ENCODE measurements at places on chromosomes 6 and 20. TPM values are rescaled to one million over a fixed set of nuclear protein-coding genes. Genes with fewer than 3 reads are reported as not detected.

- DNase-seq: no peak
These were observed 609.4 kb upstream of the HS3ST5 start for GRCh38 chr6:114952229-114952628.

SULF2 gene
- total RNA-seq: 34.2 TPM

GRCh38 chr6:46815130-46815529, 21.9 kb downstream of the MEP1A start:
- DNase-seq: no peak

GRCh38 chr6:9620263-9620662, 794.6 kb downstream of the TFAP2A start:
- no peak for DNase-seq

GRCh38 chr20:34334654-34335407, 28.2 kb upstream of the ITCH start:
- no peak for DNase-seq

DNA sequence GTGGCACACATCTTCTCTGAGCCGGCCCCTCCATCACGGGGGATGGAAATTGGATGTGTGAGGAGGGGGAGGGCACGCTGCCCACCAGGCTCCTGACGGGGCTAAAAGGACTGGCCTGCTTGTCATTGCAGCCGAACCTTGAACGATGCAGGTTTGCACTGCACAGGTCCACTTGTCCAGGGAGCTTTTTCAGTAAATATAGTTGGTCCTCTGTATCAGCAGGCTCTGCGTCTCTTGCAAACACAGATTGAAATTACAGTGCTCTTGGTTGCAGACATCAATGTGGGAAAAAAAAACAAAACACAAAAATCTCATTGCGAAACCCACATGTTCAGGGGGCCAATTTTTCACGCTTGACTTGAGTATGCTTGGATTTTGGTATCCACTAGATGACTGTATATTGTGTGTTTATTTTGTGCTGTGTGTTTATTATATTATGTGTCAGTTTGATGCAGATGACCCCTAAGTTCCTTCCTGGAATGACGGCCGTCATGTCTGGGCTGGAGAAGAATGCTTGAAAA, 29.2 kb downstream of the ERMARD start:
- no peak for DNase-seq

- DNase-seq: peak; percentile 91
These were observed 41.8 kb downstream of the RBM38 start for GRCh38 chr20:57432862-57433491.

FAM83C gene
- not detected for total RNA-seq

DNA sequence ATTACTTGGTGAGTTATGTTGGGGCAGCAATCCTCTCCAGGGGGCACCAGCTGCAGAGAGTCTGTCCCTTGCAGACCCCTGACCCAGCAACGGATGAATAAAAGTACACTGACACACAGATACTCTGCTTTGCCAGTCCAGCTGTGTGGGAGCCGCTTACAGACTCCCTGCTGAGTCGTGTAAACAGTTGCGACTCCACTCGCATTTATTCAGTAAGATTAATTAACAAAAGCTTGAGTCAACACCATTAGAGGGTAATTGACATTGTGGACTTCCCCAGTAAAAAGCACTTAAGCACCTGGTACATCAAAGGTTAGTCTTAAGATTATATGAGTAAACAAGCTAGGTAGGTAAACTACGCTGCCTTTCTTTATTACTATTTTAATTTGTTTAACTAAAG, 92.0 kb upstream of the TMEM181 start:
- no peak for DNase-seq

DNA sequence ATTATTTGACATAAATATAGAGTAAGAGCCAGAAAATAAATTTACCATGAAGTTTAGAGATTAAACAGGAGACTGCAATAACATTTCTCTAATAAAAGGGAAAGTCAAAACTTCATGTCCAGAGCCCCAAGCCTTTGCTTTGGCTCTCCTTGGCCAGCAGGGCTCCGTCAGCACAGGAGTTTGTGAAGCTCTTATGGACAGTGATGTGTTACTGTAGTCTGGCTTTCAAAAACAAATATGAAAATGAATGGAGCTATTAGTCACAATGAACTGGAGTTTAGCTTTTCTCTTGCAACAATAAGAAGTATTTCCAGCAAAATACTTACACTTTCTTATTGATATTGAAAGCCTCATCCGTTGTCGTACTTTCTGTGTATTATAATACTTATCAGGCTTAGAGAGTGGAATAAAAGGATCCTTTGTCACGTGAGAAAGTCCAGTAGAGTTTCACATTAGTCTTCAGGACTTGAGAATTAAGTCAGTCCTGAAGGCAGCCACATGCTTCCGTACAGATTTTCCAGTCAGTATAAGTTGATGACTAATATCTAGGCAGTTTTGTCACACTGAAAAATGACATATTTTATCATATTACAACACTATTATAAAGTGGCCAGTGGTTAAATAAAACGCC, 117.0 kb upstream of the PRL start:
- no peak for DNase-seq

- peak; percentile 63 for DNase-seq
These were observed 125.3 kb downstream of the DLL1 start for GRCh38 chr6:170165471-170166117.

GRCh38 chr20:39278230-39278788, 316.2 kb downstream of the DHX35 start:
- DNase-seq: no peak

DNA sequence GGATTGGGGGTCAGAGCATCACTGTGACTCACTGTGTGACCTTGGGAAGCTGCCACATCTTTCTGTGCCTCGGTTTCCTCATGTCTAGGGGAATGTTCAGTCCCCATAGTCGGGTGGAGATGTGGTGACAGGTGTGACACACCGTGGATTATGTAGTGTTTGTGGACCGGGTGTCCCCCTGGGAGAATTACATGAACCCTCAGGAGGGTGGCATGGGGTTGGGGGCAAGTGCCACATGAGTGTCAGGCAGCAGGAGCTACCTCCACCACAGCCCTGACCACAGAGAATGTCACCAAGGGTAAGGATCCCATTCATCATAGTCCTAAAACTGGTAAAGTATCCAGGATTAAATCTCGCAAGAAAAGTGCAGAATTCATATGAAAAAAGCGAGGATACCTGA, 23.2 kb downstream of the SUN5 start:
- no peak for DNase-seq

RAET1G gene
- total RNA-seq: not detected

GRCh38 chr20:54470697-54471096, 4.7 kb upstream of the DOK5 start:
- peak; percentile 16 for DNase-seq

WFDC10B gene
- not detected for total RNA-seq

DNA sequence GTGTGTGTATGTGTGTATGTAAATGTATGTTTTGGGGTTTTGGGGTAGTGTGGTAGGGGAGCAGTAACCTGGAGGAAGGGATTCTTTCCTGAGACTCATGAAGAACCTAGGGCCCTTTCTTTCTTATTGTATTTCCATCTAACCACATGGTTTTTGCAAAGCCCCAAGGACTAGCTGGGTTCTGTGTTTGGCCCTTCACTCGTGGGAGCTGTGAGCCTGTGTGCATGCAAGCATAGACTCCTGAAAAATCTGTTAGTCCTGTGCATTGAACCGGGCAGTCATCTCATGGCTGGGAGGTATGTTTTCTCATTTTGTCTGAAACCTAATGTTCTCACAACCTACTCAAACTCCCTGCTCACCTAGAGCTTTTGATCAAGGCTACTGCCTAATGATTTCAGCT, 219.1 kb downstream of the PHACTR1 start:
- no peak for DNase-seq

- DNase-seq: no peak
These were observed 447.0 kb upstream of the CDH4 start for GRCh38 chr20:60804918-60805630.

BPIFB4 gene
- not detected for total RNA-seq

- peak; percentile 55 for DNase-seq
These were observed 388.4 kb upstream of the JARID2 start for GRCh38 chr6:14857501-14857900.

DNA sequence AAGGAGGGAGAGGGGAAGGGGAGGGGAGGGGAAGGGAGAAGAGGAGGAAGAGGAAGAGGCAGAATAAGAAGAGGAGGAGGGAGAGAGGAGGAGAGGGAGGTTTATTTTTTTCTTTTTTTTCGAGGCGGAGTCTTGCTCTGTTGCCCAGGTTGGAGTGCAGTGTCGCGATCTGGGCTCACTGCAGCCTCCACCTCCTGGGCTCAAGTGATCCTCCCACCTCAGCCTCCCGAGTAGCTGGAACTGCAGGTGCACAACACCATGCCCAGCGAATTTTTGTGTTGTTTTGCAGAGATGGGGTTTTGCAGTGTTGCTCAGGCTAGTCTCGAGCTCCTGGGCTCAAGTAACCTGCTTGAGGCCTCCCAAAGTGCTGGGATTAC, 6.1 kb upstream of the GJA10 start:
- DNase-seq: no peak

GRCh38 chr6:136307351-136307750, 17.7 kb upstream of the BCLAF1 start:
- no peak for DNase-seq

HUS1B gene
- 0.83 TPM for total RNA-seq

SLC23A2 gene
- 13.1 TPM for total RNA-seq

GJA1 gene
- 105 TPM for total RNA-seq

Data from upper lobe of left lung (tissue), 6 donors.